ENCODE measurements at places on chromosomes 2 and 18. TPM values are rescaled to one million over a fixed set of nuclear protein-coding genes. Genes with fewer than 3 reads are reported as not detected.

Gene RBM44
- total RNA-seq = 0.68 TPM

Gene MC4R
- total RNA-seq = not detected

Gene PRKAG3
- not detected for total RNA-seq

Gene UCN
- total RNA-seq = 0.71 TPM

Gene PTPRN
- total RNA-seq = 1.2 TPM

Gene COLEC12
- 17.5 TPM for total RNA-seq

Gene CD8B2
- not detected for total RNA-seq

Gene EIF2B4
- total RNA-seq = 60.7 TPM

Gene TCF4
- total RNA-seq = 125 TPM

Gene GCG
- not detected for total RNA-seq

All from sigmoid colon (tissue), 7 donors.